Activated CD4-positive, alpha-beta T cell treated with anti-CD3 and anti-CD28 coated beads, Interleukin-2, amount 10 ng/mL, durations not matched to agents 24 days and 14 days (primary cell): ENCODE measurements at places on chromosomes 2 and 18. TPM values are rescaled to one million over a fixed set of nuclear protein-coding genes. Genes with fewer than 3 reads are reported as not detected.
A peak's percentile ranks its signal among the peaks of the same experiment; 100 is the strongest.

Gene RNU2-63P
- 34.0 and 34.9 TPM in 2 replicates for total RNA-seq

Gene SLC20A1
- total RNA-seq, result 180 and 182 TPM in 2 replicates

Gene SCN7A
- not detected in 2 replicates for total RNA-seq

Gene SERPINB7
- total RNA-seq, result not detected in 2 replicates

Gene CPLX4
- not detected in 2 replicates for total RNA-seq

Gene EPAS1
- total RNA-seq, result 16.2 and 19.4 TPM in 2 replicates

Gene NOL4
- not detected in 2 replicates for total RNA-seq

Gene PRSS56
- not detected in 2 replicates for total RNA-seq

Gene REG3A
- total RNA-seq, result not detected in 2 replicates

DNA sequence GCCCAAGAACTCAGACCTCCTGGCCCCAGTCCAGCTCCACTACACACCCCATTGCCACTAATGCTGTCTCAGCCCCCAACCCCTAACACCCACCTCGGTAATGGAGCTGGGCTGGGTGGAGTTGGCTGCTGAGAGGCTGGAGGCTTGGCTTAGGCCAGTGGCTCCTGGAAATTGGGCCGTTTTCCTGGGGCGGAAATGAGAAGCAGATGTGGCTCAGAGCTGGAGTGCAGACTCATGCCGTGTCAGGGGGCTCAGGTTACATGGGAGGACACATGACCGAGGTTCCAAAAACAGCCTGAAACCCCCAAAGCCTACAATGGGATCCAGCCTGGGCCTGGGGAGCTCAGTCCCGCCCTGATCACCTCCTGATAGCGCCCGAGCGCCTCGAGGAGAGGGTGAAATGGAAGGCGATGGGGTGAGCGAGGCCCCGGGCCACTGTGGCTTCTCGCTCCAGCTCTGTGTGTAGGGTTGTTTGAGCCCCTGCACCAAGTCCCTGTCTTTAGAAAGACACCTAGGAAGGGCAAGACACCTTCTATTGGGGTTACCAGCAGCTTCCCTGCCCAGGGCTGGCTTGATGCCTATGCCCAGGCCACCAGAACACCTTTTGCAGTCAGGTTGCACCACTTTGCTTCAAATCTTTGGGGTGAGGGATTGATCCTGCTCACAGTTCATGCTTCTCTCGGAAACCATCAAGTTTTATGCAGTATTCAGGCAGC lies 175.7 kb upstream of the HAAO start:
- no peak overlapping the region for H3K27ac ChIP-seq
- H3K27me3 ChIP-seq, result peaks cover under 1% of the 10 kb centered on the region
- H3K4me3 ChIP-seq, result no peak overlapping the region
- no peak for DNase-seq
- no peaks in the 10 kb centered on the region for H3K36me3 ChIP-seq

DNA sequence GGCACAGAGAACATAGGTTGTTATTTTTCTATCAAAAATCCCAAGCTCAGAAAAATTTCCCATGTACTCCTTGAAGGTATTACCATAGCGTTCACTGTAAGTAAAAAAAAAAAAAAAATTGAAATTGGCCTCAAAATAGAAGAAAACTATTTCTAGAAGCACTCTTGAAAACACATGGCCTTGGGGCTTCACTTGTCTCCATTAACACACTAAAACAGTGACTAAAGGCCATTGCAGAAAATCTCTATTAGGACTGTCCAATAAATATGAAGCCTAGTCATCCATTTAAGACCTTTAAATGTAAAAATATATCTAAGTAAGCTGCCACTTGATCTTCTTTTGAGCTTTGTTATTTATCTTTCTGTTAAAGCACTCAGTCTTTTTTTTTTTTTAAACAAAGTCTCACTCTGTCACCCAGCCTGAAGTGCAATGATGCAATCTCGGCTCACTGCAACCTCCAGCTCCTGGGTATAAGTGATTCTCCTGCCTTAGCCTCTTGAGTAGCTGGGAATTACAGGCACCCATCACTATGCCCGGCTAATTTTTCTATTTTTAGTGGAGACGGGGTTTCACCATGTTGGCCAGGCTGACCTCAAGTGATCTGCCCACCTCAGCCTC lies 35.8 kb downstream of the CCDC68 start:
- no peaks in the 10 kb centered on the region for H3K27me3 ChIP-seq
- peaks cover 2% of the 10 kb centered on the region for H3K4me1 ChIP-seq
- DNase-seq, result peak; percentile 28
- H3K4me3 ChIP-seq, result no peak overlapping the region

- DNase-seq, result no peak
- peaks cover 51% of the 10 kb centered on the region for H3K27me3 ChIP-seq
- no peak overlapping the region for H3K27ac ChIP-seq
- H3K36me3 ChIP-seq, result no peaks in the 10 kb centered on the region
These were observed 4.2 kb downstream of the RNF152 start for GRCh38 chr18:61888622-61889021.

GRCh38 chr18:50842846-50843245 lies 23.0 kb upstream of the MRO start:
- peaks cover 19% of the 10 kb centered on the region for H3K27me3 ChIP-seq
- H3K36me3 ChIP-seq, result no peaks in the 10 kb centered on the region
- H3K27ac ChIP-seq, result no peak overlapping the region
- no peak for DNase-seq

- no peaks in the 10 kb centered on the region for H3K27me3 ChIP-seq
- DNase-seq, result no peak
- H3K4me3 ChIP-seq, result no peak overlapping the region
- H3K36me3 ChIP-seq, result no peaks in the 10 kb centered on the region
- H3K27ac ChIP-seq, result no peak overlapping the region
These were observed 47.9 kb upstream of the TTN start for GRCh38 chr2:178855151-178855550.

- no peak overlapping the region for H3K27ac ChIP-seq
- H3K4me3 ChIP-seq, result no peak overlapping the region
- peaks cover 14% of the 10 kb centered on the region for H3K4me1 ChIP-seq
- no peaks in the 10 kb centered on the region for H3K27me3 ChIP-seq
- no peaks in the 10 kb centered on the region for H3K36me3 ChIP-seq
These were observed 78.5 kb upstream of the CAB39 start for GRCh38 chr2:230634146-230634545.

GRCh38 chr2:41940745-41941063 lies 107.1 kb upstream of the PKDCC start:
- no peaks in the 10 kb centered on the region for H3K4me1 ChIP-seq
- no peak overlapping the region for H3K4me3 ChIP-seq
- no peaks in the 10 kb centered on the region for H3K36me3 ChIP-seq
- H3K27me3 ChIP-seq, result peaks cover 4% of the 10 kb centered on the region
- no peak for DNase-seq

- H3K4me3 ChIP-seq, result no peak overlapping the region
- peaks cover 11% of the 10 kb centered on the region for H3K4me1 ChIP-seq
- no peaks in the 10 kb centered on the region for H3K27me3 ChIP-seq
- no peak overlapping the region for H3K27ac ChIP-seq
These were observed 130.5 kb upstream of the NOSTRIN start for GRCh38 chr2:168671932-168672331.

GRCh38 chr2:241350878-241351639 lies 5.0 kb upstream of the FARP2 start:
- H3K27me3 ChIP-seq, result no peaks in the 10 kb centered on the region
- DNase-seq, result no peak
- peak overlapping the region; percentile 2 for H3K27ac ChIP-seq
- peaks cover 10% of the 10 kb centered on the region for H3K4me1 ChIP-seq
- H3K4me3 ChIP-seq, result no peak overlapping the region

DNA sequence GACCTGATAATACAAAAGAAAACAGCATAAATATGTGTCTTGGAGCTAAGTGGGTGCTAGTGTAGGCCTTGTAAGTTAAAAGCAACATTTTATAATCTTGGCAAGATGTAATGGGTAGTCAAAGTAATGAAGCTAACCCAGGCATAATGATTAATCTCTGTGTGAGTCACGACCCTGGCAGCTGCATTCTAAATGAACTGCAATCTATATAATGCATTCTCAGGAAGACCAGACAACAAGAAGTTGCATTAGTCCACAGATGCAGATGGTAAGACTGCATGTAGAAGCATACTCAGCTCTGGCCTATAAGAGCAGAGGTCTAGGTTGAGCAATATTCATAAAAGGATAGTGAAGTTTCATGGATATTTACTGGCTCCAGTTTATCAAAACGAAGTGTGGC lies 85.6 kb upstream of the ETAA1 start:
- H3K27me3 ChIP-seq, result peaks cover 3% of the 10 kb centered on the region
- H3K4me3 ChIP-seq, result no peak overlapping the region
- H3K27ac ChIP-seq, result no peak overlapping the region
- no peaks in the 10 kb centered on the region for H3K4me1 ChIP-seq
- no peaks in the 10 kb centered on the region for H3K36me3 ChIP-seq
- DNase-seq, result no peak

DNA sequence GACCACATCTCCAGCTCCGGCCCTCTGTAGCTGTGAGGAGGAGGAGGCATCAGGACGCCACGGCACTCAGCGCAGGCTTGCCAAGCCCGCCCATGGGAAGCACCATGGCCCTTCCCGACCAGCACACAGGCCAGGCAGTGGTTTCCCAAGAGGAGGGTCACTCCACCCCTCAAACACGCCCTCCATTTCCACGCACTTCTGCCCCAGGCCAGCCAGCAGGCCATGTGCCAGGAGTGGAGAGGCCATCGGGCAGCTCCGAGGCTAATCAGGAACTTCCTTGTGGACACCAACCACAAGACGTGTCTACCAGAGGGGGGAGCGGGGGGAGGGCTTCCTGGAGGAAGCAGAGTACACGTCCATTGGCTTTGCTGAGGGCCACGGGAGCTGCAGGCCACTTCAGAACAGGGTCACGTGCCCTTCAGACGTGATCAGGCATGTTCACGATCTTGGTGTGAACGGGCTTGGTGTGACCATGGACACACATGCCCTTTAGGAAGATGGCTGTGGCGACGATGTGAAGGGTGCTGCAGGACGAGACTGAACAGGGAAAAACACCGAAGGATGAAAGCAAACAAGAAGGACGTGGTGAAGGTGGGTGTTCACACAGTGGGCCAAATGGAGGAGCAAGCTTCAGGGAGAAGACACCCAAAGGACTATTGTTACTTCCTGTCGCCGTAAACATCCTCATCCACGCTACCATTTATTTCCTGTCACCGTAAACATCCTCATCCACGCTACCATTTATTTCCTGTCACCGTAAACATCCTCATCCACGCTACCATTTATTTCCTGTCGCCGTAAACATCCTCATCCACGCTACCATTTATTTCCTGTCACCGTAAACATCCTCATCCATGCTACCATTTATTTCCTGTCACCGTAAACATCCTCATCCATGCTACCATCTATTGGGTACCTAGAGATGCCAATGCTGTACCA lies 6.5 kb upstream of the MTERF4 start:
- DNase-seq, result peak; percentile 80
- H3K36me3 ChIP-seq, result peaks cover 35% of the 10 kb centered on the region
- H3K4me3 ChIP-seq, result peak overlapping the region; percentile 73
- no peaks in the 10 kb centered on the region for H3K27me3 ChIP-seq
- peaks cover 34% of the 10 kb centered on the region for H3K4me1 ChIP-seq

DNA sequence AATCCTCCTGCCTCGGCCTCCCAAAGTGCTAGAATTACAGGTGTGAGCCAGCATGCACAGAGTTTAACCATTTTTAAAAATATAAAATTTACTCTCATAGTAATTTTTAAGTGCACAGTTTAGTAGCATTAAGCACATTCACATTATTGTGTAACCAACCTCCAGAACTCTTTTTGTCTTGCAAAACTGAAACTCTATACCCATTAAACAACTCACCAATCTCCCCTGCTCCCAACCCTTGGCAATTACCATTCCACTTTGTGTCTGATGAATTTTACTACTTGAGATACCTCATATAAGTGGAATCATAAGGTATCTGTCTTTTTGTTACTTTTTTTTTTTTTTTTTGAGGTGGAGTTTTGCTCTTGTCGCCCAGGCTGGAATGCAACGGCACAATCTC lies 112.5 kb downstream of the BMPR2 start:
- no peak overlapping the region for H3K4me3 ChIP-seq
- H3K36me3 ChIP-seq, result no peaks in the 10 kb centered on the region
- no peaks in the 10 kb centered on the region for H3K27me3 ChIP-seq
- no peak overlapping the region for H3K27ac ChIP-seq

GRCh38 chr2:42886921-42887320 lies 94.5 kb upstream of the HAAO start:
- no peak overlapping the region for H3K27ac ChIP-seq
- H3K36me3 ChIP-seq, result no peaks in the 10 kb centered on the region
- H3K27me3 ChIP-seq, result no peaks in the 10 kb centered on the region

GRCh38 chr2:187169864-187170263 lies 278.2 kb downstream of the CALCRL start:
- H3K27me3 ChIP-seq, result no peaks in the 10 kb centered on the region
- no peaks in the 10 kb centered on the region for H3K36me3 ChIP-seq
- H3K27ac ChIP-seq, result no peak overlapping the region
- DNase-seq, result no peak

- H3K27ac ChIP-seq, result no peak overlapping the region
- peaks cover 23% of the 10 kb centered on the region for H3K4me1 ChIP-seq
- no peaks in the 10 kb centered on the region for H3K36me3 ChIP-seq
- H3K4me3 ChIP-seq, result no peak overlapping the region
These were observed 29.9 kb downstream of the SESTD1 start for GRCh38 chr2:179234658-179235240.

DNA sequence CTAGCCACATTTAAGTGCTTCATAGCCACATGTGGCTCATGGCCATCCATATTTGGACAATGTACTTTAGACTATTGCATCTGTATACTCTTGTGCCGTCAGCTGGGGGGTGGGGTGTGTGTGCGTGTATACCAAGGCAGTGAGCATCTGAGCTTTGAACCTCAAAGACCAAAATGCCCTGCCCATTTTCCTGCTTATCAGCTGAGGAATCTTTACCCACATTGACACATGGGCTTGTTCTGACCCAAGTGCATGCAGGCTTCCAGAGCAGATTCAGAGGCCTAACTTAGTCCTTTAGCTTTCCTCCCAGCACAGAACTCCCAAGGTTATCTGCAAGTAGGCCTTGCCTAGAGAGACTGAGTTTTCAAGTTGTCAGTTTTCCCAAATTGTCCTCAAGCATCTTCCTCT lies 11.1 kb upstream of the MOCOS start:
- no peaks in the 10 kb centered on the region for H3K27me3 ChIP-seq
- peaks cover 10% of the 10 kb centered on the region for H3K4me1 ChIP-seq
- H3K4me3 ChIP-seq, result no peak overlapping the region
- DNase-seq, result no peak

GRCh38 chr2:149446748-149447147 lies 116.4 kb downstream of the LYPD6 start:
- H3K4me3 ChIP-seq, result no peak overlapping the region
- H3K4me1 ChIP-seq, result no peaks in the 10 kb centered on the region
- no peaks in the 10 kb centered on the region for H3K36me3 ChIP-seq
- H3K27ac ChIP-seq, result no peak overlapping the region
- DNase-seq, result no peak

DNA sequence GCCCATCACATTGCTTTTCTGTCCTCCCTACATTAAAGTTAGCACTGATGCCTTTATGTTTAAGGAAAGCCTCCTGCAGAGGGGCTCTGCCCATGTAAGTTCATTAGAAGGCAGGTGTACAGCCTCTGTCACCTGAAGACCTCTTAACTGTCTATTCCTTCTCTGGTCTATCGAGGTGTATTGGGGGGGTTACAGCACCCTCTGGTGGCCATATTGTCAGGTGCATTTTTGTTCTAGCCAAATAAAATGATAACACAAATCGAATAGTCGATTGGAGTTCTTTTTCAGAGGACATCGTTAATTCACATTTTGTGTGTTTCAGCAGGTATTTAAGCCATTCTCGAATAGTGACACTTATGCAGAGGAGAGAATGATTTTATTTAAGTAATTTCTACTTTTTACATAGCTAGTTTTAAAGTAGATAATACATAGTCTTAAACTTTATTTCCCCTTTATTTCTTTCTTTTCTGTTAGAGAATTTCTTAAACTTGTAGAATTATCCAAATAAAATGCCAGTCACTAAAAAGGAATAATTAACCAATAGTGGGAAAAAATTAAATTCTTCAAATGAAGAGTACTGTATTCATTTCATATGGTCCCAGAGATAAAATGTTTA lies 136.8 kb downstream of the NEDD4L start:
- no peaks in the 10 kb centered on the region for H3K36me3 ChIP-seq
- peaks cover 10% of the 10 kb centered on the region for H3K27me3 ChIP-seq
- no peak overlapping the region for H3K4me3 ChIP-seq
- peak; percentile 82 for DNase-seq
- H3K4me1 ChIP-seq, result no peaks in the 10 kb centered on the region
